Fibroblast of the conjunctiva (primary cell): ENCODE measurements at places on chromosomes 2 and 18.

DNA sequence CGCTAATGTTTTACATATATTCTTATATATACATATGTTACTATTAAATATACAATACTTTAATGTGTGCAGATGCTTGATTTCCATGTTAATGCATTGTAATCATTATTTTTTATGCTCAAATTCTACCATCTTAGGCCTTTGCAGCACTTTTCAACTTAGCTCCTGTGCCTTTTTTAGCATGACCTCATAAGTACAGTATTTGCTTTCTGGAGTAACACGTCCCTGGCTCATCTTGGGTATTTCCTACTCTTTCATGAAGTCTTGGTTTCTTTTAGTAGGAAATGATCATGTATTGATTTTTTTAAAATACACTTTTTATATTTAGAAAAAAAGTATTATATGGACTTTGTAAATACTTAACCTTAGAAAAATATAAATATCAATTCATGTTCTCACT lies 36.5 kb downstream of the CAB39 start:
- DNase-seq: no peak

GRCh38 chr2:149747456-149747855 lies 159.9 kb upstream of the MMADHC start:
- DNase-seq: no peak

DNA sequence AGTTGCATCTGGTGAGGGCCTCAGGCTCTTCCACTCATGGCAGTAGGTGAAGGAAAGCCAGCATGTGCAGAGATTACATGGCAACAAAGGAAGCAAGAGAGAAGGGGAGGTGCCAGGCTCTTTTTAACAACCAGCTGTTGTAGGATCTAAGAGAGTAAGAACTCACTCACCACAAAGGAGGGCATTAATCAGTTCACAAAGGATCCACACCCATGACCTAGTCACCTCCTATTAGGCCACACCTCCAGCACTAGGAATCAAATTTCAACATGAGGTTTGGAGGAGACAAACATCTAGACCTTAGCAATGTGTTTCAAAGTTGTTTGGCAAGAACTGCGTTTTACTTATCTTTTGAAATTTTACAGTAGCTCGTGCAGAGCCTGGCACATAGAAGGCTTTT lies 20.5 kb upstream of the REG3A start:
- DNase-seq: no peak

DNA sequence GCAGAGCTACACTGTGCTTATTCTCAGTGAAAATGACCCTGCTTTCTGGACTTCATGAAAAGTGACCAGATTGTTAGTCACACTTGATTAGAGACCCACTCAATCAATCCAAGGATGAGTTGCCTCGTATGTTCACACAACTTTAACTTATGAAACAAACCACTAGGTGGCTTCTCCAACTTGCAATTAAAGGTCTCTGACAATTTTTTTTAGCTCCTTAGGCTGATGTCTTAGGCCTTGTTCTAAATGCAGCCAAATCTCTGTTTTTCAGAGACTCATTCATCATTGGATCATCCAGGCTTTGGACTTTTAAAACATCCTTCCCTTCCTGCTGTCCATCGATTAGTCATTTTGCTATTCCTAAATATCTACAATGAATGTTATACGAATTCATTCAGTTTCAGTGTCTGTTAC lies 63.4 kb downstream of the MREG start:
- peak; percentile 34 for DNase-seq

DNA sequence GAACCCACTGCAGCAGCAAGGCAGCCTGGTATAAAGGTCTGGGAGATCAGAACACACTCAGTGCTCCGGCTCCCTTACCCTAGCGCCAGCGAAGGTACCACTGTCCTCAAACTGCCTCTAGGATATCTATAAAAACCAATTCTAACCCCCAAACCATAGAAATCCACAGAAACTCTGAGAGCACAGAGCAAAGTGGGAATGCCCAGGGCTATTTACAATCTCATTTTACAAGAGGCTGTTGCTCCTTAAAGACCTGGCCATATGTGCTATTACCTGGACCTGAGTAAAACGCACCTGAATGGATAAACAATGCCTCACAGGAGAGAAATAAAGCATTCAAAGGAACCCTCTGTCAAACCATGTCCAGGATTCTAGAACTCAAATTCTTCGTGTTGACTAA lies 4.3 kb downstream of the STK39 start:
- DNase-seq: no peak

- no peak for DNase-seq
Measured at GRCh38 chr2:170818036-170818751, 1.5 kb downstream of the GAD1 start.

DNA sequence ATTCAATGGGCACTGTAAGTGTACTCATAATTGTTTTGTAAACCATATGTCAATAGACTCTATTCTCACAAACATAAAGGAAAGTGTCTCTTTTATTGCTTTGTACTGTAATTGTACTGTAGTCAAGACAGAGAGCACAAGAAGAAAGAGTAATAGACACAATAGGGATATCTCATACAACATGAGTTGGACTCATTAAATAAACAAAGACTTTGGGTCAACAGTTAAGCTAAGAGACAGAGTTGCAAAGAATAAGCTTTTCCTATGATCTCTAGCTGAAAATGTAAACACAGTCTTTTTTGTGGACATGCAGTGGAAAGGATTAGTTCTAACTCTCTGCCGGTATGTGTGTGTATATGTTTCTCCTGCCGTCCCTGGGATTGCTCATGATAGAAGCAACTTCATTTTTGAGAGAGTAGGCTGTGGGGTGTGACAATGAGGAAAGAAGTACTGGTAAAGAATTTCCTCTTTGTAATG lies 13.9 kb upstream of the KYNU start:
- DNase-seq: no peak

DNA sequence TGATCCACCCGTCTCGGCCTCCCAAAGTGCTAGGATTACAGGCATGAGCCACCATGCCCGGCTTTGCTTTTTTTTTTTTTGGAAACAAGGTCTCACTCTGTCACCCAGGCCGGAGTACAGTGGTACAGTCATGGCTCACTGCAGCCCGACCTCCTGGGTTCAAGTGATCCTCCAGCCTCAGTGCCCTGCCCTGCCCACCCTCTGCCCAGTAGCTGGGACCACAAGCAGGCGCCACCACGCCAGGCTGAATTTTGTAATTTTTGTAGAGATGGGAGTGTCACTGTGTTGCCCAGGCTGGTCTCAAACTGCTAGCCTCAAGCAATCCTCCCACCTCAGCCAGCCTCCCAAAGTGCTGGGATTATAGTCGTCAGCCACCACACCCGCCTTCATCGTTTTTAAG lies 11.6 kb upstream of the PSD4 start:
- DNase-seq: no peak

DNA sequence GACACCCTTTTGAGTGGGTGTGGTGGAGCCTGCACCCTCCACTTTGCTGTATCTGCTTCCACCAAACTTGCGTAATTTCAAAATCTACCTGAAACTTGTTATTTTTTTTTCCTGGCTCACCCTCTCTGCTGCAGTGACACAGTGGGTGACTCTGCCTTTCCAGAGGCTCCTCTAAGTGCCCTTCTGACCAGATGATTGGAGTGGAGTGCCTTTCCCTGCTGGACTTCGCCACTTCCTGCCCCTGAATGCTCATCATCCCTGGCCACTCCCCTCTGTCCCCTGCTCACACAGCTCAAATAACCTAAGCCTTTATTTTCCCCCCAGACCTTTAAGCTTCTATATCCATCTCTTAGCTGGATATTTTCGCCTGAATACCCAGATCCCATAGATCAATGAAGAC lies 777.5 kb upstream of the ID2 start:
- no peak for DNase-seq

GRCh38 chr2:191941376-191941929 lies 94.6 kb upstream of the CAVIN2 start:
- DNase-seq: no peak

GRCh38 chr18:74069178-74070050 lies 78.2 kb downstream of the FBXO15 start:
- DNase-seq: no peak

- no peak for DNase-seq
Measured at GRCh38 chr2:41393621-41394020, 654.2 kb upstream of the PKDCC start.
